ENCODE measurements at places on chromosomes 7 and 10.

- DNase-seq = no peak
Observed at GRCh38 chr7:98250789-98251188, 1.2 kb downstream of the TECPR1 start.

DNA sequence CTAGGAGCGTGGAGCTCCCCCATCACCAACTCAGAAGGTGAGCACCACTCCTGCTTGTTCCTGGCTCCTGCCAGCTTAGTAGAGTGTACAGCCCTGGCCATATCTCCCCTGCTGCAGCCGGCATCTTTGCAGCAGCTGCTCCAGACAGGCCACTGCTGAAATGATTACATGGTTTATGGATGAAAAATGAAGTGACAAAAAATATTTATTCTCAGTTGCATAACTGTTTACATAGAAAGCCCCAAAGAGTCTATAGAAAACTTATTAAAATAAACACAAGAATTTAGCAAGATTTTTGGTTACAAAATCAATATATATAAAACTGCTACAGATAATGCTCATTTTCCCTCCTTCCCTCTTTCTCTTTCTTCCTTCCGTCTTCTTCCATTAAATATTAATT lies 27.2 kb downstream of the C10orf67 start:
- no peak for DNase-seq

DNA sequence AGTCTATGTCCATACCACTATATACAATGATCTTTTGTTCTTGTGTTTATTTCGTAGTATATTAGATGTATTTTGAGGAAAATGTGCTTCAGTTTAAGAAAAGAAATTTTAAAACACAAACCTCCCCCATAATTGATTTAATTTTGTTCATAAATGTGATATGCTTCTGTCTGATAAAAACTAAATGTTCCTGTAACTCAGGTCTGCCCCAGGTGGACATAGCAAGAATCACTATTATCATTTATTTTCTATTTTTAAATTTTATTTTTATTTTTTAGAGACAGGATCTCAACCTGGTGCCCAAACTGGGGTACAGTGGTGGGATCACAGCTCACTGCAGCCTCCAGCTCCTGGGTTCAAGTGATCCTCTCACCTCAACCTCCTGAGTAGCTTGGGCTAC lies 43.2 kb downstream of the BEND7 start:
- no peak for DNase-seq

- DNase-seq = no peak
Observed at GRCh38 chr10:128054163-128054970, 71.9 kb downstream of the MKI67 start.

DNA sequence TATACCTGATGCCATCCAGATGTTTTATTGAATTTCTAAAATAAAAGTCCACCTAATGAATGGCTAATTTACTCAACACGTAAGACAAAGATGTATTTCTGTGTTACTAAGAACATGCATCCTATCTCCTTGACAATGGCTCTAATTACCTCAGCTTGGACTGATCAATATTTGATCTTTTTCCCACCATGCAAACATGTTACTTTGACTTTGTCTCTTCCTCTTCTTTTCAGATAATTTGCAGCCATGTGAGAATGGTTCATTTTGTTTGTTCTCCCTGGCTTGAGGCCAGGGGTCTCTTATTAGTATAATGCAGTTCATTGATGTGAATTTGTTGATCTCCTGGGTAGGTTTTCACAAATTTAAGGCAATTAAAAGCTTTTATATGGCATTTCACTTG lies 302.1 kb downstream of the ADK start:
- no peak for DNase-seq

GRCh38 chr10:127524229-127524628 lies 24.9 kb upstream of the NPS start:
- no peak for DNase-seq

DNA sequence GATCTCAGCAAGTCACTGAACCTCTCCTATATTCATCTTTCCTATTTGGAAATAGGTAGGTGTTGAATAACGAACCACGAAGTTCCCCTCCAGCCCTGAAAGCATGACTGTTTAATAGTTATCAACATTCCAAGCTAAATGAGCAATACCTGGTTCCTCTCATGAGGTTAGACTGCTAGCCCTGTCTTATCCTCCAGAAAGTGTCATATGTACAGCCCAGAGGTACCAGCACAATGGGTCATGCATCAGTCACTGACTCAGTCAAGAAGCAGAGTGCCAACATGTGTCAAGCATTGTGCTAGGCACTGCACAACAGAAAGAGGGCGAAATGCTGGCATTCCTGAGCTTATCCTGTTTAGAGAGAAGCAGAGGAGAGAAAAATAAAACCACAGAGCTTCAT lies 70.0 kb downstream of the AMPH start:
- DNase-seq = no peak

- no peak for DNase-seq
Observed at GRCh38 chr10:62038609-62039190, 137.2 kb downstream of the ARID5B start.

GRCh38 chr7:36185092-36185491 lies 32.0 kb downstream of the EEPD1 start:
- DNase-seq = no peak

- DNase-seq = no peak
Observed at GRCh38 chr7:150567169-150567568, at the start of gene GIMAP4. TSS of gene GIMAP4 (plus strand) at chr7:150567390. CDS start at chr7:150569902, 2,512 bp downstream.

Measured in astrocyte of the cerebellum (primary cell).